ENCODE measurements at places on chromosomes 3 and 15.

DNA sequence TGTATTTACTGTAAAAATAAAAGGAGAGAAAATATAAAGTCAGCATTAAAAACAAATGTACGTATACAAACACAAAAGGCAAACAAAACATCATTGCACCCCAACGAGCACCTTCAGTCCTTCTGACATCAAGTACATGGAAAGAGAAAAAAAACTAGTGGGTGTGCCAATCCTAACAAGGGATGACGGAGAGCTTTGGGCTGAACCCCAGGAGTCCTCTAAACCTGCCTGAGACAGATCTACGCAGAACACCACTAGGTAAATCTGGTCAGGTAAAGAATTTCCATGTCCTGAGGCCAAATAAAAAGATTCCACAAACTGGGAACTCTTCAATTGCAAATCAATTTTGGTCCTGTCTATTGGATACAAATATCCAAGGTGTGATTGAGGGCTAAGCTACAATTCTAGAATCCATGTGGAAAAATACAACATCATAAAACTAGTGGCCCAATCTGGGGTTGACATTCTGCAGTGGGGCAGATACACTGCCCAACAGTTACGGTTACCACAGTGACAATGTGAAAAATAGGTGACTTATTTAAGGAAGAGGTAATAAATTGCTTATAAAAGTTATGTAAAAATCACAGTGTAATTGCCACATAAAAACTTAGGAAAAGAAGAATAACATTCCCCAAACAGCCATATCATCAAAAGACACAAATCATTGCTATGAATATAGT lies 14.2 kb downstream of the IFT80 start:
- no peak for DNase-seq

DNA sequence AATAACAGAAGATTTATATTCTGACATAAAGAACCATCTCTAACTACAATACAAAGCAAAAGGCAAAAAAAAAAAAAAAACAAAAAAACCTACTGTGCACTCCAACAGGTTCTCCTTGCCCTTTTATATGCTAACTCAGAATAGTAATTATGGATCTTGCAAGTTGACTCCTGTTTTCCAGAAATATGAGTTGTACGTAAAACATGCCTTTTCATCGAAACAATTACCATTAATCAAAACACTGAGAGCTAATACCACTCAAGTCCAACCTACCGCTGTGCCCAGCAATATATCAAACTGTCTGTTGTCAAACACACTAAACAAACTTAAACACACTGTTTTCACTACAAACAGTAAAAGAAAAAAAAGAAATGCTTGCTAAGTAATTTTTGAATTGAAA lies 389.8 kb downstream of the TBC1D5 start:
- DNase-seq: no peak

GRCh38 chr3:152395764-152396163 lies 127.0 kb downstream of the MBNL1 start:
- no peak for DNase-seq

DNA sequence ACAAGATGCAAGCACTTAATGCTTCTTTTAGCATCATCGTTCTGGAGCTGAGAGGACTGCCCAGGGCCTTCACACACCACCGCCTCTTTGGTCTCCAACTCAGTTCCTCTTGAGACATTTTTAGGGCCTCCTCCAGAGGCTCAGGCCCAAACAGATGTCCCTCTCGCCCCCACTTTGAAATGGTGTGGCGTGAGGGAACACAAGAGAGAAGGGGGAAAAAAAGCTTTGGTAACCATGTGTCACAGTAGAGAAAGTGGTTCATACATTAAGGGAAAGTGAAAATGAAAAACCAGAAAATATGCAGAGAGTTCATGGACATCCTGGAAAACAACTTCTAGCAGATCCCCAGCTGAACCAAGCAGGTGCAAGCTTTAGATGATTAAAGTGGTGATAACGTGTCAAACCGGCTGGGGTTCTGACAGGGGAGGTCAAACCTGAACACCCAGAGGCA lies 33.1 kb upstream of the FOXP1 start:
- no peak for DNase-seq

DNA sequence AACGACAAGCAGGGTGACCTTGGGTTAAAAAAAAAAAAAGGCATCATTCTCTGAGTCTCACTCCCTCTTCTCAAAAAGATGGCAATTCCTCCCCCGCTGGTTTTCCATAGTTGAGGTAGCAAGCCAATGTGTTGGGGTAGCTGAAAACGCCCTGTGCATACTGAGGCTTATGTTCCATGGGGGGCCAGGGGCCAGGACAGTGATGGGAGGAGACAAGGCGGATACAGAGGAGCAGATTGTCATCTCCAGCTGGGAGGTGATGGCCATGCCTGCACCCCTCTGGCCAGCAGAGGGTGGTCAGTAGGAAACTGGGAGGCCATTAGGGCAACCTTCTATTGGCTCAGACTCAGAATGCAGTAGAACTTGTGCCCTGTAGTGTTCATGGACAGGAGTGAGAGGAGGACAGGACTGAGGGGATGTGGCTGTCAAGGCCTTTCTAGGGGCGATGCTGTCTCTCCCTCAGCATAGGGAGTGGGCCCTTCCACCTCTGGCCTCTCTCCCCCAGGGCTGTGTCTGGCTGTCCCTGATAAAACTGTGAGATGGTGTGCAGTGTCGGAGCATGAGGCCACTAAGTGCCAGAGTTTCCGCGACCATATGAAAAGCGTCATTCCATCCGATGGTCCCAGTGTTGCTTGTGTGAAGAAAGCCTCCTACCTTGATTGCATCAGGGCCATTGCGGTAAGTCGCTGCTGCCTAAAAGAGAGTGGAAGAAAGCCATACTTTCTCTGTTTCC lies 1.9 kb downstream of the TF start:
- no peak for DNase-seq
